K562 (cell line): ENCODE measurements at places on chromosomes 2 and 18.
A peak's percentile ranks its signal among the peaks of the same experiment; 100 is the strongest.

DNA sequence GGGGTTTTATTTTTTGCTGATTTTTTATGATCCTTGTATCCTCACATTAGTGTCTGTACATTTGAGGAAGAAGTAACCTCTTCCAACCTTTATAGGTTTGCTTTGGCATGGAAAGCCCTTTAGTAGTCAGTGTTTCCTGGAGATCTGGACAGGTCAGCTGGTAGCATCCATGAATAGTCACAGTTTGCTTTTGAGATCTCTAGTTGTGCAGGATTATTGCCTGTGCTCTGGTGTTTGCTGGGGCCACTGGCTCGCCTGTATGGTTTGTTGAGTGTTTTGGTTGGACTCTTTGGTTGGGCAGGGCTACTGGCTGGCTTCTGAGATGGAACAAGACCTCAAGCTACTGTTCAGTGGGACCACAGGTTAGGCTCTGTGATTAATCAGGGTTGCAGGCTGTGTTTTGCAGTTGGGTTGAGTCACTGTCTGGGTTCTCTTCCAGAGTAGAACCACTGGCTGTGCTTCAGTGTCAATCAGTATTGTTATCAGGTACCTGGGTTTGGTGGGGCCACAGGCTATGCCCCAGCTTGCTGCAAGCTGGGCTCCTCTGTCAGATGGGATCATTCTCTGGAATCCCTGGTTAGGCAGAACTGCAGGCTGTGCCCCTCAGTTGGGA, 20.0 kb downstream of the SP140L start:
- no peak for DNase-seq

- DNase-seq, result no peak
Measured at GRCh38 chr2:57450170-57450569, 596.4 kb upstream of the VRK2 start.

DNA sequence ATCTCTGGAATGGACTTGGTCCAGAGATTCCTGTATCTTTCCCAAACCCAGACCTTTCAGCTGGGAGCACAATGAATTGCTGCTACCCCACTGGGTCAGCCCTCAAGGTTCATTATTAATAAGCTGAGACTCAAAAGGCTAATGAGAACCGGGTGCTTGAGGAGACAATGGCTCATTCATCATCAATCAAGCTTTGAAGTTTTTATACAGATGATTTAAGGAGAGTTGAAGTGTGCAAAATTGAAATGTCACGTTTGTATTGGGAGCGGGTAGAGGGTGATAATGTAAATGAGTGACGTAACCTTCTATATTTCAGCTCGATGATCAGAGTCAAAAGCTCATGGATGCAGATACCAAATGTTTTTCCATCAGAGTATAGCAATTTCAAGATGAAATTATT, 744.9 kb downstream of the ERBB4 start:
- DNase-seq, result no peak

DNA sequence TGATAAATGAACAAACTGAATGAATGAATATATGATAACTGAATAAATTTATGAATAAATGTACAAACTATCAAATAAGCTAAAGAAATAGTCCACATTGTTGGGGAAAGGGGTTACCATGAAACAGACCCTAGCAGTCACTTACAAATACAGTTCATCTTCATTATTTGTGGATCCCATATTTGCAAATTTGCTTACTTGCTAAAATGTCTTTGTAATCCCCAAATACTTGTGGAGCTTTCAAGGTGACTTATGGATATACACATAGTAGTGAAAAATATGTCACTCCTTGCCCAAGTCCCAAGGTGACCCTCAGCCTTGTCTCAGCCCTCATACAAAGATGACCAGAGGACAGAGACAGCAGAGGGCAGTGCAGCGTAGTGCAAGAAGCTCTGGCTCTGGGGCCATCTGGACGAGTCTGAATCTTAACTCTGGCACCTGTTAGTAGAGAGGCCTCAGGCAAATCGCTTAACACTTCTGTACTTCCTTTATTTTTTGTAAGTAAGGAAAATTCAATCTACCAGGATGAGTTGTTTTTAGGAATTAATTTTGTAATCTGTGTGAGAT, 3.1 kb downstream of the PAIP2B start:
- peak; percentile 56 for DNase-seq

DNA sequence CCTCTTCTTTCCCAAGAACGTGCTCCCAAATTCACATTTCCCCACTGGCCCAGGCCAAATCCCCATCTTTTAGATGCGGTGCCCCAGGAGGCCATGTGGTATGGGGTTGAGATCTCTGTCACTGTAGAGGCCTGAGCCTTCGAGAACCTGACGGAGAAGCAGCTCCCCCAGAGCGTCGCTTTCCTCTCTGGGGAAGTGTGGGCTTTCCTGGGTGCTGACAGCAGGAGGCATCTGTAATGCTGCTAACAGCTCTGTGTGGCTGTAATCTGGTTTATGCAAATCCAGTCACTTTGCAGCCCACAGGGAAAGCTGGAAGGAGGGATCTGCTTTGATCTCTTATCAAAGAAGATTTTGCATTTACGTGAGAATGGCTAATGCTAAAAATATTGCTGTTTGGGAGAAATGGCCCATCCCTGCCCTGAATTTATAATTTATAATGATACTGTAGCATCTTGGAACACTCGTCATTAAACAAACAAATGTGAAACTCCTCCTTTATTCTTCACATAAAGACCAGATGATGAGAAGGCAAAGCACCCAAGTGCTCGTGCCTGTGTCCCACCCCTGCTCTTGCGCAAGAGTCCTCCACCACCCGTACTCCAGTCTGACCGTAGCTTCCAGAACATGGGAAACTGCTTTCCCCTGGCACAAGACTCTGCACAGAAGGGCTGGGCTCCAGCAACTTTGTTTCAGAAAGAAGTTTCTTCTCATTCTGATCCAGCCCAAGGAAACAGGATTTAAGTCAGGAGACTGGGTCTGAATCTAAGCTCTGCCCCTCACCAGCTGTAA, 109.9 kb upstream of the EPC2 start:
- DNase-seq, result no peak

DNA sequence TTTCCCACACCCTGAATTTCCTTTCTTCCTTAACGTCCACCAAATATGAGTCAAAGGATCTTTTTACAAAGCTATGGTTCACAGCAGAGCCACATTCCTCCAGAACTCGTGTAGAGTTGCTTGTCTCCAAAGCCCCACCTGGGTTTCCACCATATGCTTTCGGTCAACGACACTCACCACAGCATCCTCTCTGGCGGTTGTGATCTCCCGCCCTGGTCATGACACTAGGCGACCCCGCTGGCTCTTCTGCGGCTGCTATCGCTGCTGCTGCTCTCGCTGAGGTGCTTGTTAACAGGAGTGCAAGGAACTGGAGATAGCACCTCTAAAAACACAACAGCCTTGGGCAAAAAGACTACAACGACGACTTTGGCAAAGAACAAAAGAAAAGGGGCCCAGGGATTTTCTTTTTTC, 340 bp downstream of the SLC40A1 start:
- peak; percentile 80 for DNase-seq

DNA sequence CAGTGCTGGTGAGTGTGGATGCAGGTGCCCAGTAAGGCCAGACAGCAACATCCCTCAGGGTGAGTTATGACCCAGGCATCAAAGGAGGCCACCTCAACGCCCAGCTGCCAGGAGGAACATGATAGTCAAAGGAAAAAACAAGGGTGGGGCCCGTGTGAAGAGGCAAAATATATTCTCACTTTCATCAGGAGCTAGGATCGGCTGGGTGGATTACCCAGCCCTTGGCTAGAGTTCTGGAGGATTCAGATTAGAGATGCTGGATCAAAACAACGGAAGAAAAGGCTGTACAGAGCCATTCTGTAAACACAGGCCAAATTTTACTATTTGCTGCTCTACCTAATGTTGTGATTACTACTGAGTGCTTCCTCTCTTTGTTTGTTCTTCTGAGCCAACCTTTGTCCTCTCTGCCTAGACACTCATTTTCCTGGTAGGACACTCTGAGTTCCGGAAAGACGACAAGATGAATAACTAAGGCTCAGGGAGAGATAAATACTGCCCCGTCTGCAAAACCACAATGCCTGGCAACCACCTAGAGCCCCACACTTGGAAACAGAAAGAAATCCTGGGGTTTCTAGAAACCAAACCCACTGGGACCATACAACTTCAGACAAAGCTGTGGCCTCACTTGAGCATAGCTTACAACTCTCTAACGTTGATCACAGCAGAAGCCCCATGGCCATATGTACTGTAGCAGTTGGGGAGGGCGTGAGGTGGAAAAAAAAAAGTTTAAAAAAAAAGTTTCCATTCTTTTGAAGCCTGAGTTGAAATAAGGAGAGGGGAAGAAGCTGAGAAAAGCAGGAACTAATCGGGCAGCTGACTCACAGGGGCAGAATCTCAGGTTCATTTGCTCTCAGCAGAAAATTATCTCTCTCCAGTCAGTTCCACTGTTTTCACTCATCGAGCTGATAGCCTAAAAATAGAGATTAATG, 17.8 kb upstream of the PMAIP1 start:
- no peak for DNase-seq

- DNase-seq, result no peak
Measured at GRCh38 chr2:112168422-112169124, 30.4 kb downstream of the FBLN7 start.

- no peak for DNase-seq
Measured at GRCh38 chr2:121031568-121032340, 253.2 kb downstream of the TFCP2L1 start.
